ENCODE measurements at places on chromosomes 1 and 21. TPM values are rescaled to one million over a fixed set of nuclear protein-coding genes. Genes with fewer than 3 reads are reported as not detected.

Gene CFAP126
- not detected for total RNA-seq

Gene CLDN8
- not detected for total RNA-seq

Gene SFN
- total RNA-seq = not detected

Gene BRDT
- not detected for total RNA-seq

Gene KIAA0040
- 34.4 TPM for total RNA-seq

Gene LHX8
- total RNA-seq = not detected

Gene CAPN9
- total RNA-seq = under 0.01 TPM

Gene DISP3
- 0.07 TPM for total RNA-seq

Gene PKLR
- total RNA-seq = not detected
